Suprapubic skin (tissue), 4 donors: ENCODE measurements at places on chromosomes 4 and X. TPM values are rescaled to one million over a fixed set of nuclear protein-coding genes. Genes with fewer than 3 reads are reported as not detected.

DNA sequence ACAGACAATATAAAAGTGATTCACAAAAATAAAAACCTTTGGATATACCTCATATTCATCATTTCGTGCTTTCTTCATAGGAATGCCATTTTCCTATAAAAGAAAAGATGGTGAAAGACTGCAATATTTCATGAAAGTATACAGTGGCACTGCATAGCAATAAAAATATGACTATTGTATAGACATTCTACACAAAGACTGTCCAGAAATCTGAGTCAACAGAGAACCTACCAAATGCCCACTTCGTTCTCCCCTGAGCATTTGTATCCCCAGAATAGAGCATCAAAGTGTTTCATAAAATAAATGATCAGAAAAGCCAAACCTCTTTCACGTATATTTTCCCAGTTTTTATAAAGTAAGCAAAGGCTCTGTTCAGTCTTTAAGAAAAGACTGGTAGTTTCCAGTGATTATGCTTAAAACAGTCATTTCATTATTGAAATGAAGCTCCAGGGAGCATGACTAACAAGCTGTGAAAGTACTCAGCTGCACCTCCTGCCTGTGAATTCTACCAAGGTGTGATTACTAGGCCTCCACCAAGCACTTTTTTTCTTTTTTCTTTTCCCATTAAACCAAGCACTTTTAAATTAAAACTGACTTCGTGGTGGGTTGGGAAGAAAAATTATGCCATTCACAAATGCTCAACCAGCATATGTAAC lies 20.2 kb downstream of the PPA2 start:
- H3K27ac ChIP-seq = no peak overlapping the region
- H3K4me3 ChIP-seq = no peak overlapping the region
- H3K27me3 ChIP-seq = no peaks in the 10 kb centered on the region
- DNase-seq = no peak
- H3K36me3 ChIP-seq = peaks cover 12% of the 10 kb centered on the region

ATP11C gene
- total RNA-seq = 16.3 TPM

- H3K36me3 ChIP-seq = no peaks in the 10 kb centered on the region
- DNase-seq = no peak
- no peaks in the 10 kb centered on the region for H3K27me3 ChIP-seq
- no peaks in the 10 kb centered on the region for H3K4me1 ChIP-seq
These were observed 33.3 kb upstream of the GALNT7 start for GRCh38 chr4:173135241-173135847.

DNA sequence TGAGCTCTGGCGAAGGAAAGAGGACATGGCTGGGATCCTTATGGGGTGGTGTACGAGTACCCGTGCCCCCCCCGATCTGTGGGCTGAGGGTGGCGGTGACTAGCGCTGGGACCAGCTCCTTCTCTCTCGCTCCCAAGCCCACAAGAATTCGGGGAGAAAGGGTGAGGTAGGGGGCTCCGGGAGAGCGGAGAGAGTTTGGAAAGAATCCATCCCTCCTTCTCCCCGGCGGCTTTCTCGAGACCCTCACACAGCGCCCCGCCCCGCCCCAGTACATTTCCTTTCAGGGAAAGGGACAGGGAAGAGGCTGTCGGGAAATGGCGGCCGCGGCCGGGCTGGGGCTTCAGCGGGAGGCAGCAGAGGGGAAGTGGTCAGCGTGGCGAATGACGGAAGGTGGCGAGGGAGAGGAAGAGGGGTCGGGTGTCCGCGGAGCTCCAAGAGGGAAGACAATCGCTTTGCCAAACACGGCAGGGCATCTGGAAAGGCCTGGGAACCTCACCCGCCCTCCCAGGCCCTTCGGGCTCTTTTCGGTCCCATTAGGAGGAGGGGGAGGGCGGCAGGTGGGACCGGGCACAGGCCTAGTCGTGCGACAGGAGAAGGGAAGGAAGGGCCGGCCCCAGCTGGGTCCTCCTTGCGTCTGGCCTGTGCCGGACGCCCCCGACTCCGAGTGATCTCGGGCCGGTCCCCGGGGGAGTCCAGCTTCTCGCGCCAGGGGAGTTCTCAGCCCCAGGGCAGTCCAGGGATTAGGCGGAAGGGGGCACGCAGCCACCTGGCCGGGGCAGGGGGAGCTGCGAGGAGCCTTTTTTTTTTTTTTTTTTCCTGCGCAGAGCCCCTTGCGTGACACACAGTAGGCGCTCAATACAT lies 10.2 kb downstream of the HNRNPH2 start:
- peak overlapping the region; percentile 59 for H3K4me3 ChIP-seq
- H3K27ac ChIP-seq = peak overlapping the region; percentile 89
- peaks cover 18% of the 10 kb centered on the region for H3K4me1 ChIP-seq
- H3K36me3 ChIP-seq = no peaks in the 10 kb centered on the region

FAM47C gene
- total RNA-seq = not detected

- H3K4me3 ChIP-seq = no peak overlapping the region
- H3K27me3 ChIP-seq = no peaks in the 10 kb centered on the region
- peaks cover 5% of the 10 kb centered on the region for H3K4me1 ChIP-seq
- H3K36me3 ChIP-seq = no peaks in the 10 kb centered on the region
These were observed 162.1 kb downstream of the CORIN start for GRCh38 chr4:47675806-47676205.

DNA sequence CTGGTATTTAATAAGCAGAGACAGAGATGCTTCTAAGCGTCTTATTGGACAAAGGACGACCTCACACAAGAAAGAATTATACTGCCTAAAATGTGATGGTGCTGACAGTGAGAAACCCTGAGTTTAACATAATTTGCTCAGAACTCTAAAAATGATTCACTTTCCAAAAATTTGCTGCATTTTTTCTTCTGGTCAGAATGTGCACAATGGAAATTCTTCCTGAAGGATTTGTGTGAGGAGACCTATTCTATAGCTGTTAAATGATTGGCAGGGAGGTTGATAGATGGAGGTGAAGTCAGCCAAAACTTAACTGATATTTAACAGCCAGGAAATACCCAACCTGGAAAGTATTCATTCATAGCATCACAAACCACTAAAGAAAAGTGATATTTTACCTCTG lies 1.7 kb downstream of the MAGEC3 start:
- no peaks in the 10 kb centered on the region for H3K27me3 ChIP-seq
- no peak overlapping the region for H3K27ac ChIP-seq
- no peaks in the 10 kb centered on the region for H3K4me1 ChIP-seq
- DNase-seq = no peak
- H3K36me3 ChIP-seq = no peaks in the 10 kb centered on the region

DNA sequence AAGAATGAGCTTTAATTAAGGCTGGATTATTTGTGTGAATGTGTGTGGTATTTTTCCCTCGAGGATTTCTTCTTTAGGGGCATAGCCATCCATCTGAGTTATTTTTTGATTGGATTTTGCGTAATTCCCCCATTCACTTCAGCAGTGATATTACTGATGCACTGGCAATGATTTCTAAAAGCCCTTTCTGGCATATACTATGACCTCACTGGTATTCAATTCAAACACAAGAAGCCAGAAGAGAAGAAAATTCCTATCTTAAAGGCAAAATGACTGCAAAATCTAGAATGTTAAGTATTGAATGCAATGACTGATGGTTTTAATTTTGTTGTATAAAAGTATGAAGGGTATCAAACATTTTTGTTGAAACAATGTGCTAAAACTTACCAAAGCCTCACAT lies 71.1 kb upstream of the DDIT4L start:
- no peaks in the 10 kb centered on the region for H3K4me1 ChIP-seq
- DNase-seq = no peak
- H3K36me3 ChIP-seq = no peaks in the 10 kb centered on the region
- no peak overlapping the region for H3K4me3 ChIP-seq
- H3K27ac ChIP-seq = no peak overlapping the region

DNA sequence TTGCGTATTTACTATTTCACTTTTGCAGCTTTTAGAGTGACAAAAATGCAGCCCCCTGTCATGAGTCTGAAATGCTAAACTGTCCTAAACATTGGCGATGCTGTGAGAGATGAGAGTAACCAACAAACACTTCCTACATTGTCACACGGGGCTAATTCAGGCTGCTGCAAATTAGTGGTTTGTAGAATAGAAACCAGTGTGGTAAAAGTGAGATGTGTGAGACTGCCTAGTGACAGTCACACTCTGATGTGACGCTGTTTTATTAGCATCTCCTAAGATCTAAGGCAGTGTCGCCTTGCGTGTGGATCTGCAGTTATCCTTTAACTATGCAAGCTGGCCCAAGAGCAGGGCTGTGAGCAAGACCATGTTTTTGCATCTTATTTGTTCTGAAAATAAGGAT lies 800.2 kb upstream of the TENM3 start:
- H3K36me3 ChIP-seq = no peaks in the 10 kb centered on the region
- no peak overlapping the region for H3K4me3 ChIP-seq
- no peak for DNase-seq
- H3K27me3 ChIP-seq = no peaks in the 10 kb centered on the region
- H3K27ac ChIP-seq = no peak overlapping the region
- no peaks in the 10 kb centered on the region for H3K4me1 ChIP-seq

GRCh38 chr4:78939667-78940008 lies 400 bp upstream of the PAQR3 start:
- H3K27ac ChIP-seq = no peak overlapping the region
- H3K36me3 ChIP-seq = no peaks in the 10 kb centered on the region
- no peak for DNase-seq
- peaks cover 31% of the 10 kb centered on the region for H3K4me1 ChIP-seq
- H3K4me3 ChIP-seq = peak overlapping the region; percentile 96
- no peaks in the 10 kb centered on the region for H3K27me3 ChIP-seq

DNA sequence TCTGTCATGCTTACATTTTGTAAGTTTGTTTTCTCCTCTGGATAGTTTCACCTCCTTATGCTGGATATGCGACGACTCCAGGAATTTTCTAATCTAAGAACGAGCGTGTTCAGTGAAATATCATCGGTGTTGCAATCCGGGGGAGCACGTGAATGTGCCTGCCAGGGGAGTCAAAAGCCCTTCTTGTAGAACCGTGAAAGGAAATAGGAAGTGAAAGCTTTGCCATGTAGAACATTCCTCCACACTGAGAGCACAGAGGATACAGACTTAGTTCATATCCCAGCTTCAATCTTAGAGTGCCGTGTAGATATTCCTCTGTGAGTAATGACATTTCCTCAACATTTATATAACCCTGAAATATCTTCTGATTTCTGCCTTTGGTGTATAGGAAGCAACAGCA lies 121.2 kb downstream of the VEGFC start:
- DNase-seq = no peak
- no peaks in the 10 kb centered on the region for H3K36me3 ChIP-seq
- H3K4me3 ChIP-seq = no peak overlapping the region

SRPX2 gene
- 6.8 TPM for total RNA-seq

GRCh38 chr4:185218312-185218711 lies 8.9 kb downstream of the SNX25 start:
- DNase-seq = no peak
- H3K27me3 ChIP-seq = no peaks in the 10 kb centered on the region
- H3K27ac ChIP-seq = no peak overlapping the region
- H3K4me3 ChIP-seq = no peak overlapping the region

DNA sequence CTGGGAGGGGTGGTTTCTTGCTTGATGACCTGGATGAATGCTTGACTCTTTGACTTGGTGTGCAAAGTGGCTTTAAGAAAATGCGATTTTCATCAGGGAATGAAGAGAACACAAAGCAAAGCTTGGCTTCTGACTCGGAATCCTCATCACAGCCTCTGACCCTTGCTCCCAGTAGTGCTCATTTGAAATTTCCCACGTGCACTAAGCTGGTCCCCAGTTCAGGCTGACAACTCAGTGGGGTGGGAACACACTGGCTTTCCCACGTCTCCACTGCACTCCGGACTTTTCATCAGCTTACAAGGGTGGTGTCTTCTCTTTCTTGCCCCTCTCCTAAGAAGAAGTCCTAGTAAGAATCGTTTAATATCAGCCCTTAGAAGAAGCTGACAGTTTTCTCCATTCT lies 53.3 kb downstream of the HCCS start:
- H3K27me3 ChIP-seq = no peaks in the 10 kb centered on the region
- no peak overlapping the region for H3K4me3 ChIP-seq
- H3K27ac ChIP-seq = no peak overlapping the region
- H3K36me3 ChIP-seq = no peaks in the 10 kb centered on the region
- DNase-seq = no peak

PNMA5 gene
- total RNA-seq = not detected

GRCh38 chrX:120358737-120359456 lies 3.0 kb upstream of the ATP1B4 start:
- DNase-seq = no peak
- H3K36me3 ChIP-seq = no peaks in the 10 kb centered on the region
- no peaks in the 10 kb centered on the region for H3K4me1 ChIP-seq
- no peaks in the 10 kb centered on the region for H3K27me3 ChIP-seq
- H3K4me3 ChIP-seq = no peak overlapping the region

GRCh38 chr4:186979961-186980745 lies 256.5 kb upstream of the FAT1 start:
- no peak overlapping the region for H3K4me3 ChIP-seq
- no peak overlapping the region for H3K27ac ChIP-seq
- H3K4me1 ChIP-seq = no peaks in the 10 kb centered on the region

GRCh38 chr4:139137763-139138162 lies 39.3 kb downstream of the ELF2 start:
- H3K36me3 ChIP-seq = peaks cover 23% of the 10 kb centered on the region
- H3K4me3 ChIP-seq = no peak overlapping the region
- no peak overlapping the region for H3K27ac ChIP-seq
- no peak for DNase-seq
- no peaks in the 10 kb centered on the region for H3K27me3 ChIP-seq

DNA sequence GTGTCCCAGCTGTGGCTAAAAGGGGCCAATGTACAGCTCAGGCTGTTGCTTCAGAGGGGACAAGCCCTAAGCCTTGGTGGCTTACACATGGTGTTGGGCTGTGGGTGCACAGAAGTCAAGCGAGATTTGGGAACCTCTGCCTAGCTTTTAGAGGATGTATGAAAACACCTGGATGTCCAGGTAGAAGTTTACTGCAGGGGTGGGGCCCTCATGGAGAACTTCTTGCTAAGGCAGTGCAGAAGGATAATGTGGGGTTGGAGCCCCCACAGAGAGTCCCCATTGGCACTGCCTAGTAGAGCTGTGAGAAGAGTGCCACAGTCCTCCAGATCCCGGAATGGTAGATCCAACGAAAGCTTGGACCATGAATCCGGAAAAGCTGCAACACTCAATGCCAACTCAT lies 40.5 kb downstream of the UBA6 start:
- no peaks in the 10 kb centered on the region for H3K27me3 ChIP-seq
- no peak overlapping the region for H3K27ac ChIP-seq
- peaks cover 60% of the 10 kb centered on the region for H3K36me3 ChIP-seq
- H3K4me1 ChIP-seq = no peaks in the 10 kb centered on the region
- no peak for DNase-seq

DNA sequence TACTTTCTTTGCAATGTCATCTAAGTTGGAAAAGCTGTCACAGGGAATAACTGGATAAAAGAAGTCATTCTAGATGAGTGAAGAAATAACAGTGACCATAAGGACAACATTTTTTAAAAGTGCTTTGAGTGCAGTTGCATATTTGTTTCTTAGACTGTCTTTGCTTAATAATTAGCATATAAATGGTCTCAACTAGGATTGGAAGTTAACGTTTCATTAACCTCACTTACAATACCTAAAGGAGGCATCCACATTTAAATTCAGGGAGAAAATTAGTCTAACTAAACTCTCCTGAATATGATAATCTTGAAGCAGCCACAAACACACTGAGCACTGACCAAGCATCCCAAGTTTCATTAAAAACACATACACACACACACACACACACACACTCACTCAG lies 780.7 kb downstream of the PCDH18 start:
- no peaks in the 10 kb centered on the region for H3K27me3 ChIP-seq
- no peaks in the 10 kb centered on the region for H3K36me3 ChIP-seq
- H3K4me3 ChIP-seq = no peak overlapping the region
- no peak for DNase-seq

GRCh38 chrX:54182864-54183613 lies at the start of gene FAM120C:
Gene FAM120C (minus strand): TSS chrX:54183254. CDS start chrX:54183198, 56 bp downstream.
- H3K4me3 ChIP-seq = peak within 1 kb of the TSS; percentile 76
- H3K27ac ChIP-seq = peak within 1 kb of the TSS; percentile 89
- peaks cover 28% of the 10 kb centered on the region for H3K4me1 ChIP-seq
- H3K36me3 ChIP-seq = no peaks in the 10 kb centered on the region

GRCh38 chr4:64144994-64145393 lies 264.3 kb downstream of the TECRL start:
- no peaks in the 10 kb centered on the region for H3K27me3 ChIP-seq
- no peak for DNase-seq
- peaks cover 11% of the 10 kb centered on the region for H3K4me1 ChIP-seq
- H3K36me3 ChIP-seq = no peaks in the 10 kb centered on the region
- no peak overlapping the region for H3K4me3 ChIP-seq
